ENCODE measurements at places on chromosomes 12 and 14. TPM values are rescaled to one million over a fixed set of nuclear protein-coding genes. Genes with fewer than 3 reads are reported as not detected.

- no peak for DNase-seq
Measured at GRCh38 chr12:114952573-114953271, 268.7 kb upstream of the TBX3 start.

TCL1B gene
- not detected for total RNA-seq

DNA sequence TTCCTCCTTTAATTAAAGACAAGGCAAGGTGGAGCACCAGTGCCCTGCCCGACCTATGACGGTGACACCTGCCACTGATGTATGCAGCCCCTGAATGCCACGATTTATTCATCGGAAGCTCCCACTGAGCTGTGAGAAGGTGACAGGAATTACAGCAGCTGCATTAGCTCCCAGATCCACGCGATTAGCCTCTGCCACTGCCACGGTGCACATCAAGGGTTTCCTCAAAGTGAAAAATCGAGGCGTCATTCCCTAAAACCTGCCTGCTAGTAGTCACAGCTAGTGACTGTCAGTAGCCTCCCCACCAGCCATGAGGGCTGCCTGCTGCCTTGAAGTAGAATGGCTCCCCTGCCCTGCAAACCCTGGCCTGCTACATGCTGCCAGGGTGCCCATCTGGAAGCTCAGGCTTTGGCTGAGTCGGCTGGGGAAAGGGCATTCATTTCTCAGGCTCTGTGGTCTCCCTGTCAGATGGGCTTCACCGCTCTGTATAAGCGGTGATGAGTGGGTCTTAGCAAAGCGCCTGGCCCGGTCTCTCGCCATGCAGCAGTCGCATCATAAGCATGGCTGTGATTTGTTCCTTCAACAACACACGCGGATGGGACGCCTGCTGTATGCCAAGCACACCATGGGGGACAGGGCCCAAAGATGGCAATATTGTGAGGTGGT, 8.2 kb upstream of the BCL11B start:
- no peak for DNase-seq

FOXG1 gene
- total RNA-seq, result not detected
